ENCODE measurements at places on chromosomes 7 and 10.

- ATAC-seq = peak; percentile 12
Measured at GRCh38 chr10:13891128-13892000, 304.6 kb downstream of the PRPF18 start.

DNA sequence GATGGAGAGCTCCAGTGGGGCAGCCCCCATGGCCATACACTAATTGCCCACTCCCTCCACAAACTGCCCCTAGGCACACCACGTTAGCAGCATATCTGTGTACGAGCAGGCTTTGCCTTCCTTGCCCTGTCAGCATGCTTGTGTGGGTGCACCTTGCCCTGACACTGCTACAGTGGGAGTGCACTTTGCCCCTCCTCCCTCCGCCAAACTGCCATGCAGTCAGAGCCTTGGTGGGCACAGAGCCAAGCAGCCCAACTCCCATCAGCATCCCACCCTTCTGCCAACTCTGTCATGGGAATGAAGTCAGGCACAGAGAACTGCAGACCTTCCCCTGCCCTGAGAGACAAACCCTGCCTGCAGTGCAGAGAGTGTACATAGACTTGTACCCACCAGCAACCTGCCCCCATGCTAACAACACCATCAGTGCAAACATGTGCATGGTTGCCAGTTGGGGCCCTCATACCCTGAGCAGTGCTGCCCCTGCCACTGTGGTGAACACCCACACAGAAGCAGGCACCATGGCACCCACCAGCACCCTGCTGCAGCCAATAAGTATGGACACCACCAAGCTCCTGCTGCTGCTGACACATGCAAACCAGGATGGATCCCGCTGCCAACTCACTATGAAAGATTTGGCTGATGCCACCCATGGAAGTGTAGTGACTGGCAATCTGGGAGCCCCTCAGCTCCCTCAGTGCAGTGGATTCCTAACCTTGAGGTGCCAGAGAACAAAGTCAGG, 1197.7 kb upstream of the CELF2 start:
- no peak for ATAC-seq

- ATAC-seq = no peak
Measured at GRCh38 chr10:35470248-35470924, 134.1 kb downstream of the CCNY start.

GRCh38 chr7:106772655-106773108, 92.4 kb upstream of the PIK3CG start:
- ATAC-seq = peak; percentile 60

DNA sequence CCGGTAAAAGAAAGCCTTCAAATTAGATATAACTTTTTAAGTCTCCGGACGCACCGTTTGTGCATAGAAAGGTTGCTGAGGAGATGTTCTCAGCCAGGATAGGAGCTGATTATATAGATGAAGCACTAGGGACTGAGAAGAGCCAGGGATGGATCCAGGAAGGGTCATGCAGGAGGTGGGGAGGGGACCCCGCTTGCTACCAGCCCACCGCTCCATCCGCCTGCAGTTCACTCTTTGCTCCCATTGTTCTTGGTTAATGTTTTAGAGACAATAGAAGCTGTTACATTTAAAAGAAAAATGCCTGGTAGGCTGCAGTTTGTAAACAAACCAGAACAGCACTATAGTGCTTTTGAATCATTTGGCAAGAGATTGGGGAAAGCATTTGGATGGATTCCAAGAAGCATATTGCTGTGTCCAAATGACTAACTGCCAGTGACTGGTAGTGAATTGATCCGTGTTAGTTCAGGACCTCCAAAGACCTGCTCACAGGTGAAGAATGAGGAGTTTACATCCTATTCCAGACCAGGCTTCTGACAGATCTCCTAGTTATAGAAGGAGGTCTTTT, 175.9 kb upstream of the TAC1 start:
- ATAC-seq = no peak

GRCh38 chr7:20330239-20330927, at the start of gene ITGB8:
TSS of gene ITGB8 (plus strand) at chr7:20330900. CDS start at chr7:20331807, 907 bp downstream.
- ATAC-seq = peak; percentile 70

DNA sequence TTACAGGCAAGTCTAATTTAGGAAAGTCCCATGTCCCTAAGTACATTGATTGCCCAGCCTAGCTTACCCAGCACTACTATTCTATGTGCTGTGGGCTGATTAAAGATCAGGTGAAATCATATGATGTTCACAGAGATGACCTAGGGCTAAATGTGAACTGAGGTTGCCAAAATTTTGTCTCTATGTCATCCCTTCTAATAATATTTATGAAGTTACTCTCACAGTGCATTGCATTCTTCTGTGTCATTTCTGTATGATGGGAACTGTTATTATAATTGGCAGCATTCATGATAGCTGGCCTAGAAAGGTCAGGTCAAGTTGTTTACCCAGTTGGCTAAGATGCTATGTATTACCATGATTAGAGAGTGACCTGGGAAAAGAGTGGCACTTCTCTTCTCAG, 2.8 kb upstream of the PDK4 start:
- no peak for ATAC-seq

DNA sequence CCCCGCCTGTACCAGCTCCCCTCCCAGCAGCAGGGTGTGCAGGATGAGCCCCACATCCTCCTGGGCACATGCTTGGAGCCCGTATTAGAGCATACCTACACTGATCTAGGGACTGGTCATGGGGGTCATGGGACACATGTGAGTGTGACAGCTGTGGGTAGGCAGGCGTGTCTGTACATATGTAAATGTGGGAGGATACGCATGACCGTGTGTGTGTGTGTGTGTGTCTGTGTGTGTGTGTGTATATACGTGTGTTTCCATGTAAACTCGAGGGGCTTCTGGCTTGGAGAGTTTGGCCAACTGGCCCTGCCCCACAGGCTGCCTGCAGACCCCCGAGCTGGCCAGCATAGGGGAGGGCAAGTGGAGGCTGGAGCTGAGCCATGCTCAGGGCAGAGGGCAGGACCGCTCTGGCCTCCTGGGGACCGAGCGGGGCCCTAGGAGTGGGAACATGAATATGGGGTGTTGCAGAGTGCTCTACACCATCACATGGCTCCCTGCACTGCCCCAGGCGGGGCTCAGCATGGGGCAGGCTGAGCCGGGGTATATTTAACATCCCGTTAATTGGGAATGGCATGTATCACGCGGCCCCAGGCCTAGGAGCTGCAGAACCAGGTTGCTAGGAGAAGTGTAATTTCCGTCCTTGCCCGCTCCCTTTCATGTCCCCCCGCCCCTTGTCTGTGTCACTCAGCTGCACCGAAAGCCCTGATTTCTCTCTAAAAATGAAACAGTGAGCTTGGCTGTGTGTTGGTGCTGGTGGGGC, 152.7 kb upstream of the PCBD1 start:
- ATAC-seq = no peak

Data from activated CD4-positive, CD25-positive, alpha-beta regulatory T cell treated with anti-CD3 and anti-CD28 coated beads, Interleukin-2, amount 50 U/mL, for 24 hours (primary cell).